ENCODE measurements at places on chromosomes 11 and 22.
A peak's percentile ranks its signal among the peaks of the same experiment; 100 is the strongest.

DNA sequence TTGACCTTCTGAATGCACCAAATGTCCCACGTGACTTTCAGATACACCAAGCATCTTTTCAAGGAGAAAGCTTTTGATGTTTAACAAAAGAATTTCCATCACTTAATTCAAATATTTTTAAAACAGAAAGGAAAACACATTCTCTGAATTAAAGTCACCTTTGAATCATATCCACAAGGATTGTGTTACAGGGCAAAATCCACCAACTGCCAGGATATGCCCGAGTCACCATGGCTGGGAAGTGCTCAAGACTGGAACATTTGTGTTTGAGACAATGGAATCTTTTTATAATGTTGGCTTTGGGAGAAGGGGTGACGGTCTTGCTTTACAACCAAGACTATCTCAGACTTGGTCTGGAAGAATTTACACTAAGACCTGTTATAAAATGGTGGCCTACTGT lies 40.8 kb downstream of the BID start:
- DNase-seq = no peak

- DNase-seq = no peak
Observed at GRCh38 chr11:93736129-93736528, 5.2 kb downstream of the TAF1D start.

GRCh38 chr22:17774206-17774925 lies at the start of gene BID:
TSS of gene BID (minus strand) at chr22:17774469. CDS start at chr22:17750116, 24,353 bp downstream.
- DNase-seq = no peak

- no peak for DNase-seq
Observed at GRCh38 chr11:35664977-35665441, 2.4 kb downstream of the TRIM44 start.

GRCh38 chr11:67644042-67644441 lies 4.5 kb upstream of the TBX10 start:
- DNase-seq = no peak

DNA sequence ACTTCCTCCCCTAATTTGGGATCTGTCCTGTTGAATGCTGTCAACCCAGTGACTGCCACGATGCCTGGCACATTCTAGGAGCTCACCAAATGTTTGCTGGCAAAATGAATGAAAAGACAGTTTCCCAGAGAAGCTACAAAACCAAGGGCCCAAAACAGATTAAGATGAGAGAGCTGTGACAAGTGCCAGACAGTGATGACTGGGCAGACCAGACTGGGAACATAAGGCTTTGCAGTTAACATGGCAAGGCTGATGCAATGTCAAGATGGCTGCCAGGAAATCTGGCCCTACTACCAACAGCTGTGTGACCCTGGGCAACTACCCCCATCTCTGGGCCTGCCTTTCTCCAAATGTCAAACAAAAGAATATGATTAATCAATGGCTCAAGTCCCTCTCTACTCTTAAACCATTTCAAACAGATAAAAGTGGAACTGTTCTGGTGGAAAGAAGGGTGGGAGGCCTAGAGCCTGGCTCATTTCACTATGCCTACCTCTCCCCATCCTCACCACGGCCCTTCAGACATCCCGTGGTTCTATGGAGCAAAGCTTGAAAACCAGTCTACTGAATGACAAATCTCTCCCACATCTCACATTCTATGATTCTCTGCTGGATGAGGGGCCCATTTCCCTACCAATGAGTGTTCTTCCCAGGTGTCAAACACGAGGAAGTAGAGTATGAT lies 12.8 kb downstream of the AP1B1 start:
- DNase-seq = no peak

DNA sequence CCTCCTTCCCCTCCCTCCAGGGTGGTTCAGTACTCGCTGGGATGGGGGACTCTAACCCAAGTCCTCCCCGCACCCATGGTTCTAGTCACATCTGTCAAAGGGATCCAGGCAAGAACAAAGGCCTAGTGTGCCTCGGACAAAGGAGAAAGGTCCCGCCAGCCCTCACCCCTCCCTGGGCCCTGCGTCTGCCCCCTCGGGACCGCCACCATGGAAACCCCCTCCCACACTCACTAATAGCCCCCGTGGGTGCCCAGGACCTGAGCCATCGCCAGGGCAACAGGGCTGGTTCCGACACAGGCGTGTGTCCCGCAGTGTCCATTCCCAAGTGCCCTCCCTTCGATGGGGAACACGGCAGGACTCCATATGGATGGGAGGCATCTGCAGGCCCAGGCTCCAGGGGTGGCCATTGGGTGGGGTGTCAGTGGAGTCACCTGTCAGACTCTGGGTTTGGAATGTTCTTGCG lies 5.1 kb upstream of the CARNS1 start:
- DNase-seq = no peak

GRCh38 chr22:25736378-25737011 lies 5.5 kb upstream of the MYO18B start:
- no peak for DNase-seq

DNA sequence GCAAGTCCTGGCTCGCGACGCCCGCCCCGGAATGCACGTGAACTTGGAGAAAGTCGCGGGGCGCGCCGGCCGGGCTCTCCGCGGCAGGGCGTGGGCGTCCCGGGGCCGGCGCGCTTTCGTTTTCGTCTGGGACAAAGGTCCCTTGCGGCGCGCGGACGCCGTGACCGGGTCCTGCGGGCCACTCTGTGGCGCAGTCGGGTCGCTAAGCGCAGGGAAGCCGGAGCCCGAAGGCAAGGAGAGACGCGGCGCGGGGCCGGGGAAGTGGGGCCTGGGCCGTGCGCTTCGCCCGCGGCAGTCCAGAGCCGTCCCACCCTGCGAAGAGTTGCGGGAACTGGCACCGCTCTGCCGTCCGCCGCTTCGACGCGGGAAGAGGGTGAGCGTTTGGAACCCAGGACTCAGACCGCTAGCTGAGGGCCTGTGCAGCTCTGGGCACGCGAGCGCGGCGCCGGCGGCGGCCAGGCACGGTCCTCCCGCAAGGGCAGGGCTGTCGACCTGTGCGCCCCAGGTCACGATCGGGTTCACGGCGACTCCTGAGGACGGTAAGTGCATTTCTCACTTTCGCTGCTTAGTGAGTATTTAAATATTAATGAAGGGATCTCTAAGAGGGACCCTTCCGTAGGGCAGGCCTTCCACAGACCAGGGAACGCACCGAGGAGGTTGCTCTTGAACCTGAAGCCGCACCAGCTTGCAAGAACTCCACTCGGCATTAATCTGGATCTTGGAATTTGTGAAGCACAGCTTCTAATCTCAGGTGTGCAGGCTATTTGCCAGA lies 78.0 kb upstream of the PPARA start:
- no peak for DNase-seq

- no peak for DNase-seq
Observed at GRCh38 chr11:9169595-9170295, 78.3 kb upstream of the SCUBE2 start.

- DNase-seq = no peak
Observed at GRCh38 chr22:29116397-29117123, 43.7 kb downstream of the KREMEN1 start.

- DNase-seq = no peak
Observed at GRCh38 chr11:113698515-113698914, 7.6 kb downstream of the TMPRSS5 start.

DNA sequence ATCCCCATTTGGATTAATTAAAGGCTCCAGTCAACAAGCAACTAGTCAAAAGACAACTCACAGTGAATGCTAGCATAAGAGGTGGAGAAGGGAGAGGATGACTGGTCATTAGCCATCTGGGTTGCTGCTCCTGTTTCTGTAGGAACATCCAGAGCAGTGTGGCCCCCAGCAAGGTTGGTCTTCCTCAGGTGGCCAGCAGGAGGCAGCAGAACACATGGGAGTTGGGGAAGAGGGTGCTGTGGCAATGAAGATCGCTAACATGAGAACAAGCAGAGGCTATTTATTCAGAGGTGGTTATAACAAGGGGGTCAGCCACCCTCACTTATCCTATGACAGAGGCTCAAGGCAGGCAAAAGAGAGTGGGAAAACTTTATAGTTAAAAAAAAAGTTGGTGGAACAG lies 21.3 kb downstream of the IZUMO1R start:
- peak; percentile 14 for DNase-seq

DNA sequence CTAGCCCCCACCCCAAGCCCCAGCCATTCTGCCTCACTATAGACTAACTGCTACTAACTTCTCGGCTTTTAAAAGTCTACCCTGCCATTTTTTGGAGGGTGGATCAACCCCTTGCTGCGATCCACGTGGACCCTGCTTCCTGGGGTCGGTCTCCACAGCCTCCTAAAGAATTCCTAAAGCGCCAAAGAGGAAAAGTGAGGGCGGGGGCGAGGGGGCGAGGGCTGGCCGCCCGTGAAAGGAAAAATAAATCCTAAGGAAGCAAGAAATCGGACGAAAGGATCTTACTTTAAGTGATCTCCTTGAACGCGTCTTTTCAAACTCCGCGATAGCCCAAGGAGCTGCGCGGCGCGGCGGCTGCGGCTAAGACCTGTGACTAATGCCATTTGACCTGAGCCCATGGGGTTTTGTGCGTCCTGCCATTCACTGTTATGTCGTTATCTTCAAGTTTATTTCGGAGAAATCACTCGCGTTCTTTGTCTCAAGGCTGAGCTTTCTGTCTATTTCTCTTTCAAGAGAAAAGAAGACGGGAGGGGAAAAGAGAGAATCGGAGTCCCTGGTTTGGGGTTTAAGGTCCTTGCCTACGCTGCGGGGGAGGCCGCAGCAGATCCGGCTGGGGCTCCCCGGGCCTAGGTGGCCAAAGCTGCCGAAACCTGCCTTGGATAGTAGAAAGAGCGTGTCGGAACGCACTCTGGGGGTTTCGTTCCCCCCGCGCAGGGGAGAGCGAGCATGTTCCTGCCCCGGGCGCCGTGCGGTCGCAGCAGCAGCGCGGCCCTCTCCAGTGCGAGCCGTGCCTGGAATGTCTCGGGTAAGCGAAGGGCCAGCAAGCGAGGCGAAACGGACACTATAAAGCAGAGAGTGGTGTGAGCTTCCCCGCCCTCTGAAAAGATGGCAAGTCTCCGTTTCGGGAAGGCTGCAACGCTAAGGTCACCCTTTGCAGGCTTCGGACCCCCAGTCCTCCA lies 2.8 kb upstream of the DBX1 start:
- DNase-seq = peak; percentile 12

GRCh38 chr11:93432247-93432646 lies 101.7 kb downstream of the DEUP1 start:
- DNase-seq = no peak

DNA sequence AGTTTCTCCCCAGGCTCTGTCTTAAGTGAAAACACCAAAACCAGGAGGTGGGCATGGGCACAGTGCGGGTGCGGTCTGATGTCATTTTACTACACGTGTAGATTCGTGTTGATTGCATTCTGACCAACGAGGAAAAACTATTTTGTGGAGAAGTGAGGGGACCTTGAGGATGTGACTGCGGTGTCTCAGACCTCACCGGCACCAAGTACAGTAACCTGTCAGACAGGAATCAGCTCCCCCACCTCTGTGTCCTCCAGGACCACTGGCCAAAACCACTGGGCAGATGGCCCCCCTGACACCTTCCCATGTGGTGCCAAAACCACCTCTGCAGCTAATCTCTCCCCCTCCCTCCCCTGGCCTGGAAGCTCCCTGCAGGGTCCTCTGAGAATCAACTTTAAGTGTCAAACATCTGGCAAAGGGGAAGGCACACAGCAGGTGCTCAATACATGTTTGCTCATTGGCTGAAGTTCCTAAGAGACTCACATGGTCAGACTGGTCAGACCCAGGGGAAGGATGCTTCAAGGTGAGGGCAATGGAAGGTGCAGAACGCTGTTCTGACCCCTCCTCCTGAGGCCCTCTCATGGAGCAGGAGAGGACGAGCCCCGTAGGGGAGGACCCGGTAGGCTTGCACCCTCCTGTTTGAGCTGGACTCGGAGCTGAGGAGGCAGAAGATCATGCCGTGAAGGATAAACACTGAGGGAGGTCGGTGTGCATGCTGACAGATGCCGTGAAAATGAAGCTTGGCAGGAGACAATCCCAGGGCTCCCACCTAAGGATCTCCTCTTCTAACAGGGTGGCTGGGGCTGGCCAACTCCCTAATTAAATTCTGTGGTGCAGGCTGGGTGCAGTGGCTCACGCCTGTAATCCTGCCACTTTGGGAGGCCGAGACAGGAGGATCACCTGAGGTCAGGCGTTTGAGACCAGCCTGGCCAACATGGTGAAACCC lies 129.9 kb downstream of the MPPED1 start:
- DNase-seq = no peak

GRCh38 chr22:18078329-18079041 lies 695 bp downstream of the PEX26 start:
- DNase-seq = no peak

DNA sequence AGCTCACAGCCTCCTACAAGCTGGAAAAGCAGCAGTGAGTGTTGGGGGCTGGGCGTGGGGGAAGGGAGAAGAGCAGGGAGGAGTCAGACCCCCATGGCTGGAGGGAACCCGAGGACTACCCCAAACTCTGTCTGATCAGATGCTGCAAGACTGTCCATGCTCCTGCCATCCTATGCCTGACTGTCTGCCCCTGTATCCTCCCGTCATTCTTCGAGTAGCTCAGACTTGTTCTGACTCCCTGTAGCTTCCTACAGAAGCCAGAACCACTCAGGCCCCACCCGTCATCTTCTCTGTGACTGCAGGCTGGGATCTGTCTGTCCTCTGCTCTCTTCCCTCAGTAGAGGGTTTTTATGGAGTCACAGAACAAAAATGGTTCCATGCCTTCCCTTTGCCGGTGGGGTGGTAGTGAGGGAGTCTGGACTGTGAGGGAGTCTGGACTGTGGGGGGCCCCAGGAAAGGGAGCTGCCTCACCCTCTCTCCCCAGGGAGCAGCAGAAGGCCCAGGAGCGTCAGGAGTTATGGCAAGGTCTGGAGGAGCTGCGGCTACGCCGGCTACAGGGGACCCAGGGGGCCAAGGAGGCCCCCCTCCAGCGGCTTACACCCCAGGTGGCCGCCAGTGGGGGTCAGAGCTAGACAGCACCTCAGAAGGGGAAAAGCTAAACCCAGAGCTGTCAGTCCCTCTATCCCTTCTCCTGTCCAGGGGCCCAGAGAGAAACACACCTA lies 2.3 kb downstream of the GPHA2 start:
- DNase-seq = no peak

DNA sequence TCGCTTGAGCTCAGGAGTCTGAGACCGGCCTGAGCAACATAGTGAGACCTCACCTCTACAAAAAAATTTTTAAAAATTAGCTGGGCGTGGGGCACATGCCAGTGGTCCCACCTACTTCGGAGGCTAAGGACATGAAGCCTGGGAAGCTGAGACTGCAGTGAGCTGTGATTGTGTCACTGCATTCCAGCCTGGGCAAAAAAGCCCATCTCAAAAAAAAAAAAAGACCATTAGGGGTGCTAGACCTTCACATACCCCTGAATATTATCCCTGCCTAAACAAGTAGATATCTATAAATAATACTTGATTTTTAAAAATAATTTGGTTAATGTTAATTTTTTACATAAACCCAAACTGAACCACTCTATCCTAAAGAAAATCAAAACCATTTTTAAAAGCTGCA lies 24.2 kb downstream of the NUP98 start:
- no peak for DNase-seq

- DNase-seq = no peak
Observed at GRCh38 chr22:31537019-31537535, 40.7 kb downstream of the SFI1 start.

Measured in brain microvascular endothelial cell (primary cell).